ENCODE measurements at places on chromosomes 12 and 14. TPM values are rescaled to one million over a fixed set of nuclear protein-coding genes. Genes with fewer than 3 reads are reported as not detected.

DNA sequence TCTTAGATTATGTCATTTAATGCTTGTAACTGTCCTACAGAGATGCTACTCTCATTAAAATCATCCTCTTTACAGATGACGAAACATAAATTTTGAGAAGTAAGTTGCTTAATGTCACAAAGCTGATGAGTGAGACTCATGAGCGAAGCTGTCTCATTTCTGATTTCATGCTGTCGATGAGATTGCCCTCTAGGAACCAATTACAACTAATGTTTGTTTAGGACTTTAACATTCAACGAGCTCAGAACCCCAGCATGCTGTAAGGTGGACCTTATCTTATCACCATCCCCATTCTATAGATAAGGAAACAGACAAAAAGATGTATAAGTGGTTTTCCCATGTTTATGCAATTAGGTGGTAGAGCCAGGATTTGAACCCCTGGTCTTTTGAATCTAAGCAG, 23.1 kb downstream of the BHLHE41 start:
- no peak for DNase-seq

TRHDE gene
- total RNA-seq, result 34.0 TPM

GRCh38 chr12:104767261-104767660, 190.8 kb downstream of the SLC41A2 start:
- no peak for DNase-seq

GRCh38 chr12:53196486-53196885, 10.6 kb downstream of the ITGB7 start:
- DNase-seq, result no peak

OTX2 gene
- total RNA-seq, result not detected

GRCh38 chr14:68305738-68306137, 486.2 kb downstream of the RAD51B start:
- DNase-seq, result no peak

DNA sequence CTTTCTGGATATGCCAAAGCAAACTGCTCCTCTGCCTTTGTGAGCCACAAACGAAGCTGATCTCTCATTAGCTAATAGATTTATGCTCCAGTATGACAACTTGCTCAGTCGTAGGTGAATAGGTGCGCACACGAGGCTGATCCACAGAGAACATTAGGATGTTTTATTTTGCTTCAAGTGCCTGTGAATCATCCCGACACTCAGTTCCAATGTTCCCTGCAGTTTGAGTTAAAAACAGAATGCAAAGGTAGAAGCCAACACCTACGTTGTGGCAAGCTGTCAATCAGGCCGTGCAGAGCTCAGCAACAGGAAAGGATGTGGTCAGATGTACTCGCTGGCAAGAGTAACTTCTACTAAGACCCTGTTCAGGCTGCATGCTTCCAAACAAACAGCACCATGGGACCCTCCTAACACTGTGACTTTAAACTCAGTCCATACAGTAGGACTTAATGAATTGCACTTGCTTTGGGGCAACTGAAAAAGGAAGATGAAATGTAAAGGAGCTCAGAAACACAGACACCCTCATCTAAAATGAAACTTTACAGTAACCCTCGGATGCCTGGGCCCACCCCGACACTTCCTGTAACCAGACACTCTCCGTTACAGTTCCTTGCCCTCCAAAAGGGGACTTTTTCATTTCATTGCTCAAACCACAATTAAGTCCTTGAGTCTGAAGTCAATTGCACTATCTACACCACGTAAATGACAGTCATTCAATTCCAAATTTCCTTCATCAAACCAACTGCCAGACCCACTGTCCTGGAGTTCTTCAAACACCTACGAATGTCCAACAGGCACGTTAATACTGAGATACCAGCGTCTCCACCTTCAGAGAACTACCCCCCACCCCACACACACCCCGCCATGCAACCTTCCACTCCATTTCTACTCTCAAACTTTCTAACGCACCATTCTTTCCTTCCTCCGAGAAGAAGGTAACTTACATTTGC, 1.6 kb downstream of the CCDC88C start:
- peak; percentile 13 for DNase-seq

DNA sequence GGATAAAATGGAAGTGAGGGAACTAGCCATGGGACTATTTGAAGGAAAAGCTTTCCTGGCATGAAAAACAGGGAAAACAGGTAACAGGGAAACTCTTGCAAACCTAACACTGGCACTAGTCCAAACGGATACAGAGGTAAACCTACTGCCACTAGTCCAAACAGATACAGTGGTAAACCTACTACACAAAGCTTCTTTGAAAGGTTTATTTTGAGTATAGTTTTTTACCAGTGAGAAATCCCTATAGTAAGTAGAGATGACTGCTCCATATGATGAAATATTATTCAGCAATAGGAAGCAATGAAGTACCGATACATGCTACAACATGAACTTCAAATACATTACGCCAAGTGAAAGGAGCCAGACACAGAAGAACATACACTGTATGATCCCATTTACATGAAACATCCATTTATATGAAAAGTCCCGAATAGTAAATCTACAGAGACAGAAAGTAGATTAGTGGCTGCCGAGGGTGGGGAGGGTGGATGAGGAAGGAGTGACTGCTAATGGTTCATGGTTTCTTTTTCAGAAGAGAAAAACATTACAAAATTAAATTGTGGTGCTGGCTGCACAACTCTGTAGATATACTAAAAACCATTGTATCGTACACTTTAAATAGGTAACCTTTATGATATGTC, 25.5 kb downstream of the SPTLC2 start:
- no peak for DNase-seq

RNASE1 gene
- total RNA-seq, result 515 TPM

KRT80 gene
- not detected for total RNA-seq

- no peak for DNase-seq
Measured at GRCh38 chr12:69985656-69986055, 160.6 kb downstream of the MYRFL start.

DNA sequence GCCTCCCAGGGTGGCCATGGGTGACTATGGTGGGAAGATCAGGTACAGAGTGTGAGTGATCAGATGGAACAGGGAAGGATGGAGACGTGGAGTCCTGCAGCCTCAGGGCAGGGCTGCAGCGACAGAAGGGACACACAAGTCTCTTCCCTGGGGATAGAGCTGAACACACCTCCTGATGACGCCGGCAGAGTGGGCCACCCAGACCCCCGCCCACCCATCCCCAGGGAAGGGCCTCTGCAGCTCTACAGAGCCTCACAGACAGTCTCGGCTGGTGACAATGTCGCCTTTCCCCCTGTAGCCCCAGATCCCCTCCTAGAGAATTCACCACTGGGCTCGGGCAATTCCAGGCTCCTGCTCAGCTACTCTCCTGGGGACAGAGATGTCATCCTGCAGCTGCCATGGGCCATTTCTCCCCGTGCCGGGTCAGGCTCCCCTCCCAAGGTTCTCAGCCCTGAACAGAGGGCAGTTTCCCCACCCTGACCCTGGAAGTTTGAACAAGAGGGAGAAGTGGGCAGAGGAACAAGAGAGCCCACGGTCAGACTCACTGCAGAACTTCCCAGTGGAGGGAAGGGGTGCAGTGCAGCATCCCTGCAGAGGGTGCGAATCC, 115.7 kb downstream of the NCOR2 start:
- no peak for DNase-seq

MYF5 gene
- total RNA-seq, result not detected

AQP2 gene
- not detected for total RNA-seq

DNA sequence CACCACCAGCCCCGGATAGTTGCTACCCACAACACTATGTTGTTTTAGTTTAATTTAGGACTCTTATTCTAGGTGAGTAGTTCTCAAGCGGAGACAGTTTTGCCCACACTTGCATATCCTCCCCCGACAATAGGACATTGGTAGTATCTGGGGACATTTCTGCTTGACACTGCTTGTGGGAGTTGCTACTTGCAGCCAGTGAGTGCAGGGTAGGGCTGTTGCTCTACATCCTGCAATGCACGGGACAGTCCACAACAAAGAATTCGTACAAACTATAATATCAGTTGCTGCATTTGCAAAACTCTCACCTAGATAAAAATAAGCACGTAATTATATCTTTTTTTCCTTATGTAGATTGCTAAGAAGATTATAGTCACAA, 111.8 kb upstream of the DNM1L start:
- DNase-seq, result no peak

DNA sequence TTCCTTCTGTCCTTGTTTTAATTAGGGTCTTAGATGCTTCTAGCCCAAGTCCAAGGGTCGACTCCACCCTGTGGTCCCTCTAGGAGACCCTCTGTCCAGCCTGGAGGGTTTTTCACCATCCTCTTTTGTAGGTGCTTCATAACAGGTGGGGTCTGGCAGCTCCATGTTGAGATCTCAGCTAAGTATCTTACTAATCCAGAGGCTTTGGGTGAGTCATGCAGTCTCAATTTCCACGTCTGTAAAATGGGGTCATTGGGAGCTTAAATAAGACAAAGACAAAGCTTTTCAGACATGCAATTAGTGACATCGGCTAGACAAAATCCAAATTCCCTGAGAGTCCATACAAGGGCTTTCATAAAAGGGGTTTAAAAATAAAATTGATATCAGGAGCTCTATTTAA, 3.2 kb downstream of the HSPB8 start:
- no peak for DNase-seq

GRCh38 chr12:115207216-115207915, 523.4 kb upstream of the TBX3 start:
- DNase-seq, result no peak

TSFM gene
- total RNA-seq, result 46.8 TPM

ITPR2 gene
- total RNA-seq, result 12.5 TPM

GRCh38 chr14:73237219-73237785, at the start of gene PAPLN:
TSS of gene PAPLN (plus strand) at chr14:73237506. CDS start at chr14:73239779, 2,273 bp downstream.
- no peak for DNase-seq

FLVCR2 gene
- total RNA-seq, result 3.4 TPM

DNA sequence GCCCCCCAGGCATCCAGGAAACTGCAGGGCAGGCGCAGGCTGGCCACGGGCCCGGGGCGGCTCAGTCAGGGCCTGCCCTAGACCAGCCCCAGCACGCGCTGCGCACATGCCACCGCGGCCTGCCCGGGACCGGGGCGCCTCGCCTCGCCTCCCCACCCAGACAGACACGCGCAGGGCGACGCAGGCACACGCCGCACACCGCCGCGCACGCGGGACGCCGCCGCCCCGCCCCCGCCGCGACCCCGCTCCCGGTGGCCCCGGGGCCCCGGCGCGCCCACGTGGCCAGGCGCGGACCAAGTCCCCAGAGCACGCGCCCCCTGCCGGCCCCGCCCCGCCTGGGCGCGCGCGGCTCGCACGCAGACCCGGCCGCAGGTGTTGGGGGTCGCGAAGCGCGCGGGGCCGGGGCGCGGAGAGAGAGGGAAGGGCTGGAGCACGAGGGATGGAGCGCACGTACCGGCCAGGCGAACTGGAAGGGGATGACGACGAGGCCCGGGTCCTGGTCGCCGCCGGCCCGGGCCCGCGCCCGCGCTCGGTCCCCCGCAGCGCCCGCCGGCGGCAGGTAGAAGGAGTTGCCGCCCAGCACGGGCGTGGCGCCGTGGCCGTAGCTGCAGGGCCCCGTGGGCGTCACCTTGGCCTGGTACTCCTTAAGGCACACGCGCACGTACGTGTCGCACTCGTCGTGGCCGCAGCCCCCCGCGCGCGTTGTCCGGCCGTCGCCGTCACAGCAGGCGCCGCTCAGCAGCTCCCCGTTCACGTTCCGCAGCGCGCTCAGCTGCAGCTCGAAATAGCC, 1.1 kb downstream of the JAG2 start:
- no peak for DNase-seq

DNA sequence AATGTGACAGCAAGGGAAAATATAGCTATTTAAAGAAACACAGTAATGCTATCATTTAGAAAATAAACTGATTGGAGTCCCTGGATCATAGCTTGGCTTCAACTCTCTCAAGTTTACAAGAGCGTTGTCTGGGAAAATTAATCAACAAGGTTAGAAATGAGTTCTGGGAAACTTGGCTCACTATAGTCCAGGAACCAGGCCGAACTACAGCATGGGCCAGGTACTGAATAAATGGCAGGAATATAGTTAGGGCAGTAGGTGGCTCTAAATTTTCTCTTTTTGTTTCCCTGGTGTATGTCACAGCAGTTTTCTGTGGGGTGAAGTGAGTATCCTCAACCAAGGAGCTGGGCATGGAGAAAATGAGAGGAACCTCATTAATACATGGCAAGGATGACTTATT, 72.4 kb downstream of the PLBD1 start:
- DNase-seq, result no peak

GRCh38 chr14:49961270-49962222, 68.7 kb downstream of the ARF6 start:
- no peak for DNase-seq

GRCh38 chr12:128178565-128178964, 88.4 kb upstream of the TMEM132C start:
- DNase-seq, result no peak

FOXA1 gene
- total RNA-seq, result not detected

DNA sequence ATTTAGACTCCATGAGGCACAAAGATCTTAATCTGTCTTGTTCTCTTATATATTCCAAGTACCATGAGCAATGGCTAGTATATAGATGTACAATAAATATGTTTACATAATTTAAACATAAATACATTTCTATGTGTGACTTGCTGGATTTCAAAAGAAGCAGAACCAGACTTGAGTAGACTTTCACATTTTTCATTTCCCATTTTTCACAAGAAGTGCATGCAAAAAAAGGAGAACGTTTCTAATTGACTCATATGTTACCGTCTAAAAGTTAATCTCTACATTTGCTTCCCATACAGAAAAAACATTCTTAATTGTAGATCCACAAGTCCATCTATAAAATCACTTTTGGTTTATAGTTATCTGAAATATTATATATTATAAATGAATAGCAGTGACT, 256.5 kb upstream of the USP15 start:
- DNase-seq, result no peak

GZMH gene
- 0.96 TPM for total RNA-seq

TIMM9 gene
- total RNA-seq, result 0.96 TPM

GRCh38 chr14:70034257-70034656, 154.5 kb downstream of the SLC8A3 start:
- DNase-seq, result no peak

DNA sequence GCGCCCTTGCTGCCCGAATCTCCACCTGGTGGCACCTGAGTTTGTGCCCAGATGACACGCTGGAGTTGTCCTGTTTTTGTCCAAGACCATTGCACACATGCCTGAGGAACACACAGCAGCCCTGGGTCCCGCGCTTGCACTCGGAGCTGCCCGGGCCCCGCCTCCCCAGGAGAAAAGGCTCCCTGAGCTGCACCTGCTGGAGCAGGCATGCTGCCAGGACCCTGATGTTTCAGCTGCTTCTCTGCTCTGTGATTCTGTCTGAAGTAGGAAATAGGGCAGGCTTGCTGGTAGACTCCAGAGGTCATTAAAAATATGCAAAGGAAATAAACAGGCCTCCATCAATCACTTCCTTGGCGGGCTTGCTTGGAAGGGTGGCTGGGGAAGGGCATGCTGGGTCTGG, 271.6 kb downstream of the CACNA1C start:
- DNase-seq, result no peak

GRCh38 chr12:3436461-3437065, 54.4 kb upstream of the PRMT8 start:
- peak; percentile 34 for DNase-seq

CLEC9A gene
- total RNA-seq, result not detected

- DNase-seq, result no peak
Measured at GRCh38 chr12:58500399-58500798, 419.9 kb downstream of the LRIG3 start.

- DNase-seq, result peak; percentile 74
Measured at GRCh38 chr12:27969624-27970400, 2.7 kb downstream of the PTHLH start.
